Suppressor macrophage treated with lipopolysaccharide for 1 hour (primary cell): ENCODE measurements at places on chromosomes 1 and 21.

- DNase-seq: no peak
Measured at GRCh38 chr1:177118901-177119300, 45.6 kb downstream of the ASTN1 start.

GRCh38 chr1:202844259-202844658 is 33.5 kb downstream of the PCAT6 start:
- DNase-seq: no peak

- DNase-seq: no peak
Measured at GRCh38 chr21:38404177-38404576, 94.1 kb downstream of the ERG start.

GRCh38 chr21:37603129-37603528 is 236.6 kb downstream of the DYRK1A start:
- DNase-seq: no peak
